ENCODE measurements at places on chromosomes 16 and 17. TPM values are rescaled to one million over a fixed set of nuclear protein-coding genes. Genes with fewer than 3 reads are reported as not detected.

- no peaks in the 10 kb centered on the region for H3K36me3 ChIP-seq
- H3K27me3 ChIP-seq: 0 out of 2 replicates have a peak, but pooled peaks cover 2% of the 10 kb centered on the region
- H3K4me1 ChIP-seq: peaks cover 26% of the 10 kb centered on the region
- H3K27ac ChIP-seq: peak overlapping the region; percentile 90
Measured at GRCh38 chr17:41792845-41793783, 6.6 kb upstream of the JUP start.

GRCh38 chr16:78609402-78610274 lies 510.2 kb downstream of the WWOX start:
- H3K27me3 ChIP-seq: no peaks in the 10 kb centered on the region
- H3K27ac ChIP-seq: no peak overlapping the region
- no peak overlapping the region for H3K4me3 ChIP-seq
- no peaks in the 10 kb centered on the region for H3K4me1 ChIP-seq
- no peaks in the 10 kb centered on the region for H3K36me3 ChIP-seq

- H3K4me1 ChIP-seq: peaks cover 12% of the 10 kb centered on the region
- no peaks in the 10 kb centered on the region for H3K27me3 ChIP-seq
- H3K27ac ChIP-seq: peak overlapping the region; percentile 62
- peak; percentile 96 for DNase-seq
- no peaks in the 10 kb centered on the region for H3K36me3 ChIP-seq
Measured at GRCh38 chr16:69396187-69397061, 10.6 kb upstream of the TERF2 start.

DNA sequence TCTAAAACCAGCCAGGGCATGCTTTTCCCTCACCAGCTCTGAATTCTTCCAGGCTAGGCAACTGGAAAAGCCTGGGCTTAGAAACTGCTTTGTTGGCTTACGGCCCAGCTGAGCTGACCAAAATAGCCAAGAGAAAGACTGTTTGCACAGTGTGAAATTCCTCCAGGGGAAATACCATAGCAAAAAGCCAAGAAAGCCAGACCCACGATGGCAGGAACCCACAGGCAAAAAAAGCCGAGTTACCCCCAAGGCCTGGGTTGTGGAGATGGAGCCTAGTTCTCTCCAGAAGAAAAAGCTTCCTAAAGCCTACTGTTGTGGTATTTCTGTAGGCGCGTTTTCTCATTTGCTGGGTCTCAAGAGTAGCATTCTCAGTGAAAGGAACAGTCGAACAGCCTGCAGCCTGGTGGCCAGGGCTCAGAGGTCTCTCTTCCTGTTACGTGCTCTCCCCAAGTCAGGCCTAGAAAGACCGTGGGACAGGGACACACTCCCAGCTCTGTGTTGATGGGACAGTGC lies 9.2 kb downstream of the SP2 start:
- peak overlapping the region; percentile 12 for H3K27ac ChIP-seq
- peak; percentile 78 for DNase-seq
- no peaks in the 10 kb centered on the region for H3K27me3 ChIP-seq
- H3K36me3 ChIP-seq: no peaks in the 10 kb centered on the region
- peaks cover 10% of the 10 kb centered on the region for H3K4me1 ChIP-seq
- H3K4me3 ChIP-seq: no peak overlapping the region

The HIGD1B gene
- not detected for total RNA-seq

The ABCC6 gene
- 0.56 TPM for total RNA-seq

The SLC7A6 gene
- total RNA-seq: 25.0 TPM

The IRF8 gene
- total RNA-seq: not detected

The TSPOAP1 gene
- 0.90 TPM for total RNA-seq

The VASN gene
- total RNA-seq: 10.3 TPM

The FOXC2 gene
- 1.1 TPM for total RNA-seq

Measured in IMR-90 (cell line).